Stimulated activated CD8-positive, alpha-beta memory T cell treated with anti-CD3 and anti-CD28 coated beads, Interleukin-4, amount 100 ng/mL, for 1 hour (primary cell): ENCODE measurements at places on chromosomes 12 and 14.
A peak's percentile ranks its signal among the peaks of the same experiment; 100 is the strongest.

DNA sequence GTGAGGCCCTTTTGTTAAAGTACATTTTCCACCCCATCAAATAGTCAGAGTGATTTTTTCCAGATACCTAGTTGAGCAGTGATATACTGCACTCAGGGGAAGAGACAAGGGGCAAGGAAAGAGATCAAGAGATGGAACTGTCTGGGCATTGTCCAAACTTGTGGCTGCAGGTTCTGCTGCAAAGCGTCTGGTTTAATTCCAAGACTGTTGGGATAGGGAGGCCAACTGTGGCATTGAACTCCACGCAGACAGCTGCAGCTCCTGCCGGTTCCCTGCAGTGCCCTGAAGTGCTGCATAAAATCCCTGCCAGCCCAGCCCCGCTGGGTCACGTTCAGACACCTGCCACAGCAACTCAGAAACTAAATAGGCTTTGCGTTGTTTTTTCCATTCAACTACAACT is 30.5 kb downstream of the RPH3A start:
- no peak for DNase-seq

- DNase-seq = no peak
Measured at GRCh38 chr14:61891810-61892209, 129.6 kb downstream of the SNAPC1 start.

DNA sequence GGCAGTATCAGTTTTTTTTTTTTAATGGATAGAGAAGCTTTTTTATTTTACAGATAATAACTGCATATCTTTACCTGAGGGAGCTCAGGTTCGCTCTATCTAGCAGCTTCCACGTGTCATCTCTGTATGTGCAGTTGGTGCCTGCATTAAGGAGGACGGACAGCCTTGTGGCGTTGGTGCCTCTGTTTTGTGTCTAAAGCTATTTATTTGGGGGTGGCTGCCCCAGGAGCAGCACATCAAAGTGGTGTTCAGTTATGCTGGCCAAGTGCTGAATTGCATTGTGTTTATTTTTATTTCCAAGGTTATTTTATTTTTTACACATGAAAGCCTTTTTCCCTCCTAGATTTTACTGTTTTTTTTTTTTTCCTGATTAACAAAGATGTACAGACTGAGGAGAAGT is 59.7 kb downstream of the RASSF3 start:
- no peak for DNase-seq

- no peak for DNase-seq
Measured at GRCh38 chr12:33438851-33439586, 600 bp downstream of the SYT10 start.

DNA sequence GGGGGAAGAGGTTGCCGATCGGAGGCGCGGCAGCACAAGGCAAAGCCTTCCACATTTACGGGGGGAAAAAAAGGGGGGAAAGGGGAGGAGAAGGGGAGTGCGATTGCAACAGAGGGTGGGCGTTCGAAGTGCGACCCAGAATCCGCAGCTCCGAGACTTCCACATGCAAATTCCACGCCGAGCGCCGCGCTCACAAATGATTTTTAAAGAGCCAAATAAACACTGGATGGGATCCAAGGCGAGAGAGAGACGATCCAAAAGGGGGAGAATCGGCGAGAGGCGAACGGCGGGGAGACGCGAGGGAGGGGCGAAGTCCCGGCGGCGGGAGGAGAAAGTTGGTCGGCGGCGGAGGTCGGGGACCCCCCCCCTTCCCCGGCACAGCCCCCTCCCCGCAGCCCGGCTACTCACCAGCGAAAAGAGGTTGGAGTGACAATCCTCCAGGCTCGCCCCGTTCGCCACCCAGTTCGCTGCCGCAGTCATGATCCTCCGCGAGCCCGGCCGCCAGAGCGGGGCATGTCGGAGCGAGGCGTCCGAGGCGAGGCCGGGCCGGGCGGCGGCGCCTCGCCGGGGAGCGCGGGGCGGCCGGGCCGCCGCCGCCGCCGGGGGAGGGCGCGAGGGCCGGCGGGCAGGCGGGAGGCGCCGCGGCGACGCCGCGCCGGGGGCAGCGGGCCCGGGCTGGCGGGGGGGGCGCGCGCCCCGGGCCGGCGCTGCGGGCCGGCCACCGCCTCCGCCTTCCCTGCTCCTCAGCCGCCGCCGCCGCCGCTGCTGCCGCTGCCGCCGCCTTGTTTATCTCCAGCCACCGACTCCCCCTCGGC is 634 bp downstream of the MED13L start:
- DNase-seq = peak; percentile 41

DNA sequence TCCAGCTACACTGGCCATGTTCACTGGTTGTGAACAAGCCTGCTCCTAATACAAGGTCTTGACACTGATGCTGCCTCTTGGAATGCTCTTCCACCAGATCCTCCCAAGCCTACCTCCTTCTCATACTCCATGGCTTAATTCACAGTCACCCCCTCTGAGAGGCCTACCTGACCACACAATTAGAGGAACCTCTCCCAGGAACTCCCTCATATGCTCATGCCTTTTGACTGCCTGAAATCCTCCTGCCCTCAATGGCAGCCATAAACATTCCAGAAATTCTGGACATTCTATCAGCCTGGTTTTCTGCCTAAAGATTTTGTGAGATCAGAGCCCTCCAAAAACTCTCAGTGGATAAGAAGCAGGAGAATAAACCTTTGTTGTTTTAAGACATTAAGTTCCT is 340.2 kb downstream of the C12orf75 start:
- DNase-seq = no peak

DNA sequence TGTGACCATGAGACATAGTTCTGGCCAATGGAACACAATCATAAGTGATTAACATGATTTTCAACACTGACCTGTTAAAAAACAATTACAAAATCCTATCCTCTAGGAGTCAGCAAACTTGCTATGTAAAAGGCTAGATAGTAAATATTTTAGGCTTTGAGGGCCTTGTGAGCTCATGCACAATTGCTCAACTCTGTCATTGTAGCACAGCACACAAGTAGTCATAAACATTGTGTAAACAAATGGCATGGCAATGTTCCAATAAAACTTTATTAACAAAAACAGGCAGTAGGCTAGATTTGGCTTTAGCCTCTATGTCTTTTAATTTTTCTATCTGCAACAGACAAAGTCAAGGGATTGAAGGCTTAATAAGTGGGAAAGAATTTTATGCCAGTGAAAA is 350.7 kb downstream of the C12orf50 start:
- DNase-seq = no peak

- DNase-seq = no peak
Measured at GRCh38 chr12:111412007-111412829, 6.5 kb downstream of the SH2B3 start.

DNA sequence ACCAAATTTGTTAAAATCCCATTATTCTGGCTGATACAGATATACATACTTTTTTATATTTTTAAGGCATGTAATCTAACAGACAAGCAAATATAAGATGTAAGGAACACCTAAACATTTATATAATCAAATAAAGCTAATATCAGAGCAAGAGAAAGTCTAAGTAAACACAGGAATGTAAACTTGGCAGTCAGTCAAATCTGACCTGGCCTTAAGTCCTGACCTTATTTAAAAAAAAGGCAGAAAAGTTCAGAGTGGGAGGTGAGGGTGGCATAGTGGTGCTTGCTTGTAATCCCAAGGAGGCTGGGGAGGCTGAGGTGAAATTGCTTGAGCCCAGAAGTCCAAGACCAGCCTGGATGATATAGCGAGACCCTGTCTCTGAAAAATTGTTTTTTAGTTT is 152.6 kb downstream of the DERA start:
- no peak for DNase-seq

- no peak for DNase-seq
Measured at GRCh38 chr12:32448586-32448985, 49.2 kb downstream of the FGD4 start.

DNA sequence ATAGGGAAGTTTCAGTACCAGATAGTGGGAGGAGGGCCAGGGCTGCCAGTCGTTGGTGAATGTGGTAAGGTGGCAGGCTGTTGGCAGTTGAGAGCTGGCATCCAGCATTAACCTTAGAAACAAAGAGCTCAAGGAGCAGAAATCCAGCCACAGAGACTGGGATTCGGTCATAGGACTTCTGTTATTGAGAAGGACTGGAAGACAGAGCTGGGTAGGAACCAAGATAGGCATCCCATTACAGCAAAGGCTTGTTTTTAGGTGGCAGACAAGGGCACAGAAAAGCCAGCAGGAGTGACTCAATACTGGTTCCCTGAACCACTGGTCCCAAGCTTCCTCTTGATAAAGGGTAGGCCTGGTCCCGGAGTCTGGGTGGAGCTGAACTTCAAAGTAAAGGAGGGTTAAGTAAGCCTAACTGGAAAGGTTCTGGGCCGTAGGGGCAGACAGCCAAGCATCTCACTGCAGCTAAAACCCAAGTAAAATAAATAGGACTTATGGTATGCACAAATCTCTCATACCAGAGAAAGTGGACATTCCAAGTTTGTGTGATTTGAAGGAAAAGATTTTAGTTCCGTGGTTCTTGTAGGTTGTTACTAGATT is 147.9 kb downstream of the ETV6 start:
- no peak for DNase-seq

GRCh38 chr12:132393991-132394949 is 64.9 kb upstream of the GALNT9 start:
- no peak for DNase-seq

GRCh38 chr12:128137140-128137539 is 129.8 kb upstream of the TMEM132C start:
- DNase-seq = no peak

DNA sequence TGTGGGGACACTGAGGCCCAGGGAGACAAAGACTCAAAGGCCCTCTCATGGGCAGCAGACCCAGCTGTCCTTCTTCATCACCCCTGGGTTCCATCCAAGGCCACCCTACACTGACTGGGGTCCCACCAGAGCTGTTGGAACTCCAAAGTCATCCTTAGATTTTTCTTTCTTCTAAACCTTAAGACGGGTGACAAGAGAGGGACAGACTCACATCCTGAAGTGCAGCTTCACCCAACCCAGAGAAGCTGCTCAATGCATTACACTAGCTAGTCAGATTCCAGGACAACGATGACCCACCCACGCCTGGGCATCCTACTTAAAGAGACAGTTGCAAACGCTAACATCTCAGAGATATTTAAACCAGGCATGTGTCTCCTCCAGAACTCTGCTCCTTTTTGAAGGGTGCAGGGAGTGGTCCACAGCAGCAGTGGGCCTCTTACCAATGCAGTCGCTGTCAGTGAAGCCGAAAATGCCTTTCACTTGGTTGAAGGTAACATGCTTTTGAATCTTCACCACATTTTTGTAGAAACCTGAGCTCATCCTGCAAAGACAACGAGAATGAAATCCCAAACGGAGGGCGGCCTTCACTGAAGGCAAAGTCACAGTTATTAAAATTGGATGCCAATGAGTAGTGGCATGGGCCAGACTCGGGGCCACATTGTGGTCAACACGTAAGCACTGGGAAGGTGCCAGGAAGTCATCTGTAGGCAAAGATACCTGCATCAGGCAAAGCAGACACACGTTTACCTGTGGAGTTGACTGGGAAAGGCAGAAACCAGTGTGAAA is 23.4 kb downstream of the SLC25A47 start:
- no peak for DNase-seq

GRCh38 chr12:122958198-122958888 is 7.9 kb downstream of the ABCB9 start:
- no peak for DNase-seq

DNA sequence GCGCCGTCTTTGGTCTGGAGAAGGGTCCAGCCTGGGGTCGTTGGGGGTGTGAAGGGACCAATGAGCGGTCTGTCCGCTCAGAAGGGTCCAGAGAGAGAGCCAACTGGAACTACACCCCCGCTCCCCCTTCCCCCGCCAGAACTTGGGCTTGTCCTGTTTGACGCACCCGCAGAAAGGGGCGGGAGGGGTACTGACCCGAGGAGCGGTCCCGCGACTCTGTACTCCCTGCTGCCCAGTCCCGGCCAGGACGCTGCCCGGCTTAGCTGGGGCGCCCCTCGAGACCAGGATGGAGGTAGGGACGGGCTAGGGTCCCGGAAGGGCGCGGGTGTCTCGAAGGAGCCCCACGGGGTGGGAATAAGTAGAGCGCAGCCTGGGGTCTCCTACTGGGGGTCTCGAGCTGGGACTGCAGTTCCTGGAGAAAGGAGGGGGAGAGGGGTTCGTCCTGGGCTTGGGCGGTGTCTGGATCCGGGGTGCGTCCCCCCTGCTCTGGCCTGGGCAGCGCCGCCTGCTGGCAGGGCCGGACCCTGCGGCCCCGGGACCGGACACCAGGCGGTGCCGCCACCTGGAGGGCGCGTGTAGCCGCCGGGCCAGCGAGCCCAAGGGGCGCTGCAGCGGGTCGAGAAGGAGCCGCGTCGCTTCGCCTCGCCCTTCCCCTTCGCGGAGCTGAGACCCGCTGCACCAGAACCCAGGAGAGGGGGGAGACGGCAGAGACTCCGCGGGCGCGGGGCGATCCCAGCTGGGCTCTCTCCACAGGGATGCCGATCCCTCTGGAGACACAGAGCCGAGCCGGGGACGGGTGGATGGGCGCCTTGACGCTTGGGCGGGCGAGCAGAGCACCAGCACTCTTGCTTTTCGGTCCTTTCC is 3.8 kb upstream of the CACNB3 start:
- peak; percentile 38 for DNase-seq

GRCh38 chr14:102778338-102779083 is 1.3 kb downstream of the TRAF3 start:
- no peak for DNase-seq

DNA sequence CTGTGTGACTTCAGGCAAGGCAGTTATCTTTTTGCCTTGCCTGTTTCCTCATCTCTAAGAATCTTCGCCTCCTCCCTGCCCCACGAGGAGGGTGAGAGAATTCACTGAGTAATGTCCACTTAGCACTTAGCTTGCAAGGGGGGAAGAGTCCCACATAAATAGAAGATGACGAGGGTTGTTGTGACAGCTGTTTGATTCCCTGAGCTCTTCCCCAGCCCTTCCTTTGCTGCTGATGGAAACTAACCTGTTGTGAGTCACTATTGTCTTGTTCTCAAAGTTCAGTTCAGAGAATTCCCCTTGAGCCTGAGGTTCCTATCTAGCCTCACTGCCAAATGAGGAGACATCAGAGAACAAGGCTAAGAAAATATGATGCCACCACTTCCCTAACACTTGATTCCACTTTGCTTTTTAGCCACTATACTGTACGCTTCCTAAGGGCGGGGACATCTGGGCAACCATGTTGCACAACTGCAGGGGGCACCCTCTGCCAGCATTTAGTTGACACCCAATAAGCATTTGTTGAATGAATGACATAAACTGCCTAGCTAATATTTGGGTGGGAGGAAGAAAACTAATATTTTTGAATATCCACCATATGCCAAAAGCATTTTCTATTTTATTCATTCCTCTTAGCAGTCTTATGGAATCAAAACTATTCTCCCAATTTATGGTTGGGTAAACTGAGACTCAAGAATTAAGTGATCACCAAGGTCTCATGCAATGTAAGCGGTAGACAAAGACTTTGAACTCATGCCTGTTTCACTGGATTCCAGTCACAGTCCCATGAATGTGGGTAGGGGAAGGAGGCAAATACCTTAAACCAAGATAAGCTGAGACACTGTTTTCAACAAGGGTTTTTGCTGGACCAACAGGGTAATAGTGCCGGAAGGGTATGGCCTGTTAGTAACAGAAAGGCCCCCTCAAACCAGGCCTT is 77.6 kb downstream of the ZFP36L1 start:
- no peak for DNase-seq

DNA sequence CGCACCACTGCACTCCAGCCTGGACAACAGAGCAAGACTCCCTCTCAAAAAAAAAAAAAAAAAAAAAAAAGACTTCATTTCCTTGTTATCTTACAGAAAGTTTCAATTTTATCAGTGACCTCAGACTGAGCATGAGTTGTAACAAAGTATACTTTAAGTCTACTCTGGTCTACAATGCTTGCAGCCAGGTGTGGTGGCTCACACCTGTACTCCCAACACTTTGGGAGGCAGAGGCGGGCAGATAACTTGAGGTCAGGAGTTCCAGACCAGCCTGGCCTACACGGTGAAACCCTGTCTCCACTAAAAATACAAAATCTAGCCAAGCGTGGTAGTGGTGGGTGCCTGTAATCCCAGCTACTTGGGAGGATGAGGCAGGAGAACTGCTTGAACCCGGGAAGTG is 18.0 kb downstream of the HNRNPC start:
- no peak for DNase-seq
